NCI-H1417 treated with DMSO at 0.1 percent for 48 hours (cell line): ENCODE measurements at places on chromosomes 7 and 10.

GRCh38 chr7:123580406-123581161 lies 21.0 kb upstream of the ASB15 start:
- peak; percentile 62 for DNase-seq

GRCh38 chr10:103977204-103977603 lies 10.3 kb downstream of the SLK start:
- DNase-seq, result no peak

- DNase-seq, result no peak
These were observed 7.3 kb upstream of the FEZF1 start for GRCh38 chr7:122311734-122312450.

- no peak for DNase-seq
These were observed 22.5 kb downstream of the SYPL1 start for GRCh38 chr7:106089647-106090046.

- no peak for DNase-seq
These were observed 43.2 kb downstream of the CCNY start for GRCh38 chr10:35379226-35380137.

DNA sequence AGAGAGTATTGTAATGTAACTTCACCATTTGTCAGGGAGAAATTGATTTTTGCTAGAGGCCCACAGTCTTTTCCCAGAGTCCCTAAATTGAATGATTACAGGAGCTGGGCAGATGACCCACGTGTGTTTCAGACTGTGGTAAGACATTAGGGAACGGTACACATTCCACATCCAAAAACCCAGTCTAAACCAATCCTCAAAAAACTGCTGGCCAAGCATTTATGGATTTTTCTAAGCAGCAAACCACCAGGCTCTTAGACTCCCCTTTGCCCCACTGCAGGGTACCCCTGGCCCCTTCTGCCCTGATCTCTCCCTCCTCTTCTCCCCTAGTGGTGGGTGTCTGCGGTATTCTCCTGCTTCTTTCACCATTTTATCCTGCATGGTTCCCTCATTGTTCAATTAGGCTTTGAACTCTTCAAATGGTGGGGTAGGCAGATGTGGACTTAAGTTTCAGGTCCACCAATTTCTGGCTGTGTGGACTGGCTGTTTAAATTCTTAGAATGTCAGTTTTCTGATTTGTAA lies 135.5 kb upstream of the SORCS3 start:
- DNase-seq, result no peak

DNA sequence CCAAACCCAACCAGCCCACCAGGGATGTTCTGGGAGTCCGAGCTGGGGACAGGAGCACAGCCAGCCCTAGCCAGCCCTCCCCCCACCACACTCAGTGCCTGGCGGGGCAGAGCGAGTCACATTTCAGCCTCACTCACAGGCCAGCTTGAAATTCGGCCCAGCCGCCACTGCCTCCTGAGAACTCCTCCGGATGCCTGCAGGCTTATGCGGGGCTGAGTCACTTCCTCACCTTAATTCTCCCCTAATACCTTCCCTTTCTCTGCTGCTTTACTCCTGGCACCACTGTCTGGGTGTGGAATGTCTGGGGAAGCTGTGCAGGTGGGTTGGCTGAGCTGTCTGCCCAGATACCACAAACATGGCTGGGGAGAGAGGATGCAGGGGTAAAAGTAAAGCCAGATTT lies 22.6 kb upstream of the DLG5 start:
- DNase-seq, result no peak

GRCh38 chr7:128935342-128935730 lies 2.4 kb upstream of the IRF5 start:
- no peak for DNase-seq

GRCh38 chr7:155198901-155199845 lies 98.5 kb upstream of the INSIG1 start:
- no peak for DNase-seq

DNA sequence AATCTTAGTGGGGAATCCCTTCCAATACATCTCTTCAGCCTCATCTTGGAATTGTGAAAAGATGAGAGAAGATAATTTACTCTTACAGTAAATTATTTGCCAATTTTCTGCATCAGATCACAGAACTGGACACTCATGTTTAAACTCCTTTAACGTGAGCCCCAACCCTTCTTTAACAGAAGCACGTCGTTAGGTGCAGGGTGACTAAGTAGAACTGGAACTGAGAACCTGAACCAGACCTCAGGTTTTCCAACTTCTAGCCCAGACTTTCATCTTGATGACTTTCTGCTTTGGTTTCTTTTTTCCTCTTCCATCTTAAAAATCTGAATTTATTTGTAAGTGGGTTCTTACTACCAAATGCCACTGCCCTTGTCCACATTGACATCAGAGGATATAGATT lies 57.2 kb upstream of the LYZL2 start:
- DNase-seq, result no peak

DNA sequence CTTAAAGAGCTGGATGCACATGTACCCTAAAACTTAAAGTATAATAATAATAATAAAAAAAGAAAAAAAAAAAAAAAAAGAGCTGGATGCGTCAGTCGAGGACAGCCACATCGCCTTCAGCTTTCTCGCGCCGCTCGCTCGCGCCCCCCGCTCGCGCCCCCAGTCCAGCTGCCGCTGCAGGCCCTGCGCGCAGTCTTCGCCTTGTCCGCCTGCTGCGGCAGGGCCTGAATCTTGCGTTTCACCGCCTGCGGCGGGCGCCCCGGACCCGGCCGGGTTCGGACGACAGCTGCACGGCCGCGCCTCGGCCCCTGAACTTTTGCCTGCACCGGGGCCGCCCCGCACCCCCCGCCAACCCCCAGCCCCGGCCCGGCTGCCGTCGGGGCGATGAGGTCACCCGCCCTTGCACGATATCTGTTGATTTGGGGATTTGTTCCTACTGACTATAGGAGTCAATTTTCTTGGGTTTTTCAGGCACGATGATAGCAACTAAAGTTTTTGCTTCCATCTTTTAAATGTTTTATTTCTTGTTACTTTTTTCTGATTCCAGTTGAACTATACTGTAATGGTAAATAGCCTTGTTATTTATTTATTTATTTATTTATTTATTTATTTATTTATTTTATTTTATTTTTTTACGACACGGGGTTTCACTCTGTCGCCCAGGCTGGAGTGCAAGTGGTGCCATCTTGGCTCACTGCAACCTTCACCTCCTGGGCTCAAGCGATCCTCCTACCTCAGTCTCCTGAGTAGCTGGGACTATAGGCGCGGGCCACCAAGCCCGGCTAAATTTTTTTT lies 33.5 kb upstream of the CPN1 start:
- DNase-seq, result no peak
